ENCODE measurements at places on chromosomes 12 and 14.
A peak's percentile ranks its signal among the peaks of the same experiment; 100 is the strongest.

DNA sequence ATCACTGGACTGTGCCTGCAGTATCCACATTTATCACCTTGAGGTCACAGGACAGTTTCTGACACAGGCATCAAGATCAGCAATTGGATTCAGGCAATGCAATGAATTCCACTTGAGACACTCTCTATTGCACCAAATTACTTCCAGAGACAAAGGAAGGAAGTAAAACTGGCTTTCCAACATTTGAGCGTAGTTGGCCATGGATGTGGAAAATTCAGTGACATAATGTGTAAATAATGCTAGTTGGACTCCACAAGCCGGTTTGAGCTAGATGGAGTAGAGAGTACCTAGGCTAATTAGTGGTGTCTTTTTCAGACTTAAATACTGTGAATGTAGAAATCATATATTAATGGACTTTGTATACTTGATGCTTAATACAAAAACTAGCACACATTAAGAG, 168.3 kb upstream of the SYT1 start:
- no peak for DNase-seq

DNA sequence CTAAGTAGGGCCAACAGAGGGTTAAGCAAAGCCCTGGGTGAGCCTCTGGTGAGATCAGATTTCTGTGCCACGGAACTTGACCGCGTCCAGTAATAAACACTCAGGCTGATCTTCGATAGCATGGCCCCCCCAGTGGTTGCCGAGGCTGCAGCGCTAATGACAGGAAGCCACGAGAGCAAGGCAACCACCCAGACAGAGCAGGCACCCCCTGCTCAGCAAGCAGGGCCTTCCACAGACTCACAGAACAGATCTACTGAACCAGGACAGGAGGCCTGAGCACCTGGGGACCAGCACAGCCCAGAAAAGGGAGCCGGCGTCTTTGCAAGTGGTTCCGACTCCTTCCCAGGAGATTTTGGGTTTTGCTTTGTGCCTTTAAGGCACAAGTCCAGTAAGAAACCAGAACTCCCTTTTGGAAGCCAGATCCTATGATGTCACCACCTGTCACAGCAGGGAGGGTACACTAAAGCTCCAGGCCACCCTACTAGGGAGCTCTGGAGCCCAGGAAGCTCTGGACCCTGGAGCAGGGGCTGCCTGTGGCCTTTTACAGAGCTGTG, 42.3 kb downstream of the BCL11B start:
- DNase-seq = no peak

- no peak for DNase-seq
Measured at GRCh38 chr12:69698769-69699540, at the start of gene BEST3. BEST3 (minus strand) TSS chr12:69699303; CDS start chr12:69697798, 1,505 bp downstream.

DNA sequence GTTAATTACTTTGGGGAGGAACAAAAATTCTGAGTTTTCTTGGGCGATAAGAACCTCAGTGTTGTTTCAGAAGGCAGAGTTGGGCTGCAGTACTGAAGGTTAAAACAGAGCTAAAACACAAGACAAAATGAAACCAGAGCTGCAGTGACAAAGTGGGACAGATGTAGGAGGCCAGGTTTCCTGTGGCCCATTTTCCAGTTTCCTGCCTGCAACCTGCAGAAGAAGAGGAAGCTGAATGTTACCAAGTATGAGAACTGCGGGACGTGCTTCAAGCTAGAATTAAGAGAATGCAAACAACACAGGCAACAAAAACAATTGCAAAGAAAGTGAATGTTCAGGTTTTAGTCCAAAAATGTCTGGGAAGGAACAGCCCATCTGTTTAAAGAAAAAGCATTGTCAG, 17.8 kb downstream of the ELK3 start:
- no peak for DNase-seq

DNA sequence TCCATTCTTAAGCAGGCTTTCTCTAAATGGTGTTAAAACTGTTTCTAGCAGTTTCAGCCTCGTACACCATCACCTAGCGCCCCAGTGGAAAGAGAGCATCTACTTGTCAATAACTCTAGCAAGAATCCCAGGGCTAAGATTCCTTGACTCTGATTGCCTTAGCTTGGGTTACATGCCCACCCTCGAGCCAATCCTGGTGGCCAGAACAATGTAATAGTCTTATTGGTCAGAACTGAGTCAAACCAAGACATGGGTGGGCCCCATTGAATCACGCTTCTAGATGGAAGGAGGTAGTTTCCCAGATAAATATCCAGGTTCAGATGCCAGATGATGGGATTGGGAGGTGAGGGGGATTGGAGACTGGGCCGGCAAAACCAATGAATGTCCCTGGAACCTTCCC, 55.9 kb upstream of the MED13L start:
- DNase-seq = no peak

- no peak for DNase-seq
Measured at GRCh38 chr12:45219621-45220020, 3.7 kb downstream of the ANO6 start.

DNA sequence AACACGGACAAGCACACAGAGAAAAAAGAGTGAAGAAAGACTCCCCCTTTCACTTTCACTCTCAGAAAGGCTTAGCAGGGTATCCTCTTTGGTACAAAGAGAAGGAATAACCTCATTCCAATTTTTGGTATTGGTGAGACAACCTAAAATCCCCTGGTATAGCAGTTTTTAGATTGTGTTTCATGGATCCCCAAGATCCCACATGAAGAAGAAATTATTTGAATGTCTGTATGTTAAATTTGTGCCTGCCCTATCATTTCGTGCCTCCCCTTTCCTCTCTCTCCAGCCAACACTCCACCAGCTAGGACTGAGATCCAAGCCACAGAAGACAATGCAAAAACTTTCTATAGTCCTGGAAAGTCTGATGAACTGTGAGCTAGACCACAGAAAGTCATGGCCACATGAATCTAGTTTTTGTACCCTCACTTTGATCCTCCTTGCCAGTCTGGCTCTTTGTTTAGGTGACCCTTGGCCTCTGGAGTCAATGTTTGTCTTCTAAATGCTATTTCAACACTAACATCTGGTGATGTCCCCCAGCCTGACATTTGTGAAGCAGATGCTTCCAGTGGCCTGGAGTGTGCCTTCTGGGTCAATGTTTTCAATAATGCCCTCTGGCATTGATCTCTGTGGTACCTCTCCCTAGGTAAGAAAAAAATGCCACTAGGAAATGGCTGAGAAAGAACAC, 181.9 kb upstream of the BMP4 start:
- no peak for DNase-seq

GRCh38 chr14:66944872-66945271, 244.4 kb upstream of the GARIN2 start:
- no peak for DNase-seq

DNA sequence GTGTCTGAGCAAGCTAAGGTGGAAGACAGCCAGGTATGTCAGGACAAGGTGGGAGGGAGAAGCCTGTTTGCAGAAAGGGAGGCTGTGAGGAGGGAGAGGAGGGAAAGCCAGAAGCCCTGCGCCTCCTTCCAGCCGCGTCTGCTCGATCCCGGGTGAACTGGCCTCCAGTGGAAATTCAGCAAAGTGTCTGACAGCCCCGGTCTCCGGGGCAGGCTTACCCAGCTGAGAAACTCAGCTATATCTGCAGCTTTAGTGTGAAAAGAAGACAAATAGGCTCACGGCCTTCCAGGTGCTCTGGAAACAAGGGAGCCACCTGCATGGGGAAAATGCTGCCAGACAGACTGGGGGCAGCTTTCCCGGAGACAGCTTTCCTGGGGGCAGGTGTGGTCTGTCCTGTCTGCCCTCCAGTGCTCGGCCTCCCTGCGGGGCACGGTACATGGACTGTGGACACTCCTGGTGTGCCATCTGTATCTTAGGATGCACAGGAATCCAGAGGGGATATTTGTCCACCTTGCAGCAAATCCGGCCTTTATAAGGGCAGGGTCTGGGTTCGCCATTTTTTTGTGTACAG, 6.3 kb downstream of the RFLNA start:
- no peak for DNase-seq

DNA sequence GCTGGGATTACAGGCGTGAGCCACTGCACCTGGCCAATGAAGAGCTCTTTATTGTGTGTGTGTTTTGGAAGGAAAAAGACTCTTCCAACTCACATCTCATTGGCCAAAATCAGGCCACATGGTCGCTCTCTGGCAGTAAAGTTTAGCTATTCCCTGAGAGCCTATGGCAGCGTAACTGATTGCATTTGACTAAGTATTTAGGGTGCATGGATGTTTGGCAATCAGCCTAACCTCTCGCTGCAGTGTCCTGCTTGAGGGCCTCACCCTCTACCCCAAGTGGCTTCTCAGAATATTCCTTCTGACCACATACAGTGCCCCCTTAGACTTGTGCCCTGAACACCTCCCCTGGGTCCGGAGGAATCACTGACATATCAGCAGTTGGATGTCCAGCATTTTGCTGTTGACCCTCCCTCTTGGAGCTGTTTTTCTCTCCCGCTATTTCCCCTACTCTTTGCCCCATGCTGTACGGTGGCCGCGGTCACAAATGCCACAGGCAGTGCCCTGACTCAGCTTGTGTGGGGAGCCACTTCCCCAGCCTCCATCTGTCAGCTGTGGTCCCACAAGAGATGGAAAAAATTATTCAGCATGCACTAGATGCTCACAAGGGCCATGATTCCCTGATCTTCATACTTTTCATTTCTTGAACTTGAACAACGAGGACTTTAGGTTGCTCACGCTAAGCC, 9.5 kb downstream of the PHETA1 start:
- DNase-seq = peak; percentile 19

- DNase-seq = no peak
Measured at GRCh38 chr12:89230376-89231315, 121.7 kb downstream of the DUSP6 start.

GRCh38 chr14:90547250-90547649, 150.4 kb downstream of the CALM1 start:
- no peak for DNase-seq

DNA sequence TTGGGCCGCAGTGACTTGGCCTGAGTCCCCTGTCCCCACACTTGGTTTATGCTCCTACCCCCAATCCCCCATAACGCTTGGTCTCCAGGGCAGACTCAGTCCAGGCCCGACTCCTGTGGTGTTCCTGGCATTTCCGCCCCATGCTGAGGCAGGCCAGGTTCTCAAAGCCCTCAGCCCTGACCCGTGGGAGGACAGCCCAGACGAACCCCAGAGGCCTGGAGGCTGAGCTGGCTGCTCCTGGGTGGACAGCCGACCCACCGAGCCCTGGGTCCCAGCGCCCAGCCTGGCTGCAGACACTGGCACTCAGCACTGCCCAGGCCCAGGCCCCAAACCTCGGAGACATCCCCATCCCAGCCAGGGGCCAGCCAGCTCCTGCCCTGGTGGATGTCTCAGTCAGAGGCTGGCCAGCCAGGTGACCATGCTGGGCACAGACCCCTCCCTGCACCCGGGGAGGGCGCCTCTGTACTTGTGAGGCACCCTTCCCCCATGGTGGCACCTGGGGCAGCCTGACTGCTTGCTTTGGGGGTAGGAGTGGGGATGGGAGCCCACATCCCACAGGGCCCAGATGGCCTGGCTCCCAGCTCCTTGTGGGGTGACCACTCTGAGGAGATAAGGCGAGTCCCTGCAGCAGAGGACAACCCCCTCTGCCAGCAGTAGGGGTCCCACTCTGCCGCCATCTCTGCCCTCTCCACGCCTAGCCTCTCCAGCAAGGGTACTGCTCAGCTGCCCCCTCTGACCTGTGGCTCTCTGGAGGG, 1.4 kb downstream of the PLD4 start:
- no peak for DNase-seq
